ENCODE measurements at places on chromosomes 12 and 14.

DNA sequence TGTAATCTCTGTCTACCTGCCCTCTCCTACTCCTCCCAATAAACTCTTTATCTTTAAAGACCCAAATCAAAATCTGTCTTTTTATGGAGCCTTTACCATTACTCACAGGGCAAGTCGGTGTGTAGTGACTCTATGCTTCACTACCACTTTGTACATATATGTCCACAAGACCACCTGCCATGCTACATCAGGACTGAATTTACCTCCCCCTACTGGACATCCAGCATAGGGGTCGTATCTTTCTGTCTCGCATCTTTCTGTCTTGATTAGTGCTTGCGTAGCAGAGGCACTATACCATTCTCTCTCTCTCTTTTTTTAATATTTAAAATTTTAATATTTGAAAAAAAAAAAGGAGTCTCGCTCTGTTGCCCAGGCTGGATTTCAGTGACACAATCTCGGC, 587.5 kb downstream of the SOX5 start:
- peak; percentile 32 for DNase-seq

- DNase-seq = no peak
These were observed 11.0 kb downstream of the ORAI1 start for GRCh38 chr12:121637231-121637914.

- DNase-seq = no peak
These were observed 7.5 kb downstream of the MMP17 start for GRCh38 chr12:131835616-131836171.

DNA sequence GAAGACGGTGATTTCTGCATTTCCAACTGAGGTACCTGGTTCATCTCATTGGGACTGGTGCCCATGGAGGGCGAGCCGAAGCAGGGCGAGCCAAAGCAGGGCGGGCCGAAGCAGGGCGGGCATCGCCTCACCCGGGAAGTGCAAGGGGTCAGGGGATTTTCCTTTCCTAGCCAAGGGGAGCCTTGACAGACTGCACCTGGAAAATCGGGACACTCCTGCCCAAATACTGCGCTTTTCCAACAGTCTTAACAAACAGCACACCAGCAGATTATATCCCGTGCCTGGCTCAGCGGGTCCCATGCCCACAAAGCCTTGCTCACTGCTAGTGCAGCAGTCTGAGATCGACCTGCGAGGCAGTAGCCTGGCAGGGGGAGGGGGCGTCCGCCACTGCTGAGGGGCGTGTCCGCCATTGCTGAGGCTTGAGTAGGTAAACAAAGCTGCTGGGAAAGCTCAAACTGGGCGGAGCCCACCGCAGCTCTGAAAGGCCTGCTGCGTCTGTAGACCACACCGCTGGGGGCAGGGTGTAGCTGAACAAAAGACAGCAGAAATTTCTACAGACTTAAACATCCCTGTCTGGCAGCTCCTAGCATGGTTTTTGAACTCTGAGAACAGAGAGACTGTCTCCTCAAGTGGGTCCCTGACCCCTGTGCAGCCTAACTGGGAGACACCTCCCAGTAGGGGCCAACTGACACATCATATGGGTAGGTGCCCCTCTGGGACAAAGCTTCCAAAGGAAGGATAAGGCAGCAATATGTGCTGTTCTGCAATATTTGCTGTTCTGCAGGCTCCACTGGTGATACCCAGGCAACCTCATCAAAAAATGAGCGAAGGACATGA, 77.2 kb downstream of the BAZ1A start:
- no peak for DNase-seq

- peak; percentile 41 for DNase-seq
These were observed 108.3 kb downstream of the CRADD start for GRCh38 chr12:93785249-93786010.

GRCh38 chr12:121712190-121712460, 427 bp upstream of the TMEM120B start:
- DNase-seq = peak; percentile 64

- DNase-seq = no peak
These were observed 91.4 kb downstream of the PLEKHA5 start for GRCh38 chr12:19220852-19221466.

DNA sequence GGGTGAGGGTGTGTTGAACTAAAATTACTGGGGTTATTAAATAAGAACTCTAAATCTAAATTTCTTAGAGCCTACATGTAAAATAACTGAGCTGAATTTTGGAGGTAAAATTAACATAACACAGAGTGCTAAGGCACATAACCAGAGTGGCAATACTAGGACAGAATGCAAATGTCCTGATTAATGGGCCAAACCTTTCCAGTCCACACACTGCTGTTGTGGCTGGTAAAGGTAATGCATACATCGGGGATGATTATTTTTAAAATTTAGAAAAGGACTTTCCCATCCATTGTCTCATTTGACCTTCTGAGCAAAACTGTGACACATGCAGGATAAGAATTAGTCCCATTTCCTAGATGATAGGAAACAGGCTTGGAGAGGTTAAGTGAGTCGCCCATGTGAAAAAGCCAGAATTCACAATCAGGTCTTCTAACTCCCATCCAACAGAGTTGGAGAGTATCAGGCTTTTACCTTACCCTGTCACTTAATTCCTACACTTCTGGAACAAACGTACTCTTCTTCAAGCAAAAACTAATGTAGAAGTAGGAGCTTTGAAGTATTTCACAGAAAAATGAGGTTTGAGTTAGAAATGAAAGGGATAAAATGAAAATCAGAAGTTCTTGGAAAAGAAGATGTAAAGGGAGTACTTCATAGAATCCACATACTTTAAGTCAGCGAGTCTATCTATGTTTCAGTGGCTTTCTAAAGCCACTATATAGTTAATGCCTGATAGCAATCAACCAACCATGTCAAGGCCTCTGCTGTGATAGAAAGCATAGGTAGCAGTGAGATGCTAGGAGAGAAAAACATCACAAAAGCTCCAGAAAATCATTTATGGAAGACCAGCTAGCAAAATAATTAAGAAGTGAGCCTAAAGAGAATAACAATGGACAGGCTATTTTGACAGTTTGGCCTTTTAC, 334.9 kb upstream of the DIO2 start:
- no peak for DNase-seq

- DNase-seq = no peak
These were observed 181.6 kb upstream of the PZP start for GRCh38 chr12:9389796-9390195.

- no peak for DNase-seq
These were observed 5.2 kb downstream of the FMNL3 start for GRCh38 chr12:49702009-49702408.

DNA sequence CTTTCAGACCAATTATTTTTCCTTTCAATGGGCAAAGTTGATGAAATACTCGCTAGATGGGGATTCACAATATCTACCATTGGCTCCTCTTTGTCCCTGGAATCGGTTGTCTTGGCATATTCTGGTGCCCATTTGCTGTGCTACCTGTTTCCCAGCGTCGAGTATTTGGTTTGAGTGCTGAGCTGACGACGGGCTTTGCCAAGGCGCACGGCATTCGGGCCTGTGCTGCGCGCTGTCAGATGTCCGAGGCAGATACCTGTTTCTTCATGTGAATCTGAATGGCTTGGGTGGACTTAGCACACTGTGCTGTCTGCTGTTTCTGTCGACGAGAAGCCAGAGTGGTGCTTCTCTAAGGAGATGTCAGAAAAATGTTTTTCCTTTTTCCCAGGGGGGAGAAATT, 80.9 kb downstream of the TESC start:
- DNase-seq = no peak

DNA sequence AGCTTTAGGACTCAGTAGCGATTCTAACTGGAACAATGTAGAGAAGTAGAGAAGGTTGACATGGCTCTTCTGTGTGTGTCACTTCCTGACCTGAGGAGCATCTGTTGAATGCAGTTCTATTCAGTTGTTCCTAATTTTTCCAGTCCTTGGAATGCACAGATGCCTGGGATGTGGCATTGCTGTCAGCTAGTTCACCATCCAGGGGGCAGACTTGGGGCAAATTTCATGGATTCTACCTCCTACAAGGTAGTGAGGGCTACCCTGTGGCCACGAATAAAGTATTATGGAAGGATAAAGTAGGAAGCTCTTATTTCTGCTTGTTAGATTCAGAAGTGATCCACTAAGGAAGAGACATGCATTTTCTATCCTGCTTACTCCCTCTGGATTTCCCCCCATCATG, 74.4 kb upstream of the GPATCH2L start:
- DNase-seq = no peak

GRCh38 chr14:33455654-33456345, 495.1 kb downstream of the EGLN3 start:
- no peak for DNase-seq

GRCh38 chr14:80269353-80269925, 58.1 kb upstream of the DIO2 start:
- no peak for DNase-seq
